ENCODE measurements at places on chromosomes 12 and 14.

DNA sequence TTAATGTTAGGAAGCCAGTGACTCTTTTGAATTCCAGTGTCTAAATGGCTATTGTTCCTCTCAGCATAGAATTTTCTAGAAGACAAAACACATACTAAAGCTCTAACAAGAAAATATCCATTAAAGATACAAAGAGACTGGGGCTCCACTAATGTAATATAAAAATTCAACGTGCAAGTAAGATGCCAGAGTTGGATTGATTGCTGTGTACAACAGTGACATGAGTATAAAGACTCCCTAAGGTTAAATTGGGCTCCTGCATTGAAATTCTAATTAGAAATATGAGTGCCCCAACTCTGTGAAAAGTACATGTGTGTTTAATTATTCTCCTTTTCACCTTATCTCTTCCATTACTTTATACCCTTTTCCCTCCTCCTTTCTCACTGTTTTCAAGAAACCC is 253.6 kb upstream of the G2E3 start:
- DNase-seq, result no peak

DNA sequence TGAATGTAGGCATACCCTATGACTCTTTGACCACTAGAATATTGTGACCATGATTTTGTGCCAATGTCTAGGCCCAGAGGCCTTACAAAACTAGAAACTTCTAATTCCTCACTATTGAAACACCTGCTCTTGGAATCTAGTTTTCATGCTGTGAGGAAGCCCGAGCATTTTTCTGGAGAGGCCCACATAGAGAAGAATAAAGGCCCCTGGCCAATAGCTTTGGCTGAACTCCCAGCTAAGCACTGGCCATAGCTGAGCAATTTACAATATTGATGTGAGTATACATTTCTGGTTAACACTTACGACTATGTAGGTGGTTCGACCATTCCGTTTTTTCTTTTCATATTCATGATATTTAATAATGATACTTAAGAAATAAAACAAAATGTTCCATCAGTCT is 190.3 kb downstream of the KCNH5 start:
- no peak for DNase-seq

DNA sequence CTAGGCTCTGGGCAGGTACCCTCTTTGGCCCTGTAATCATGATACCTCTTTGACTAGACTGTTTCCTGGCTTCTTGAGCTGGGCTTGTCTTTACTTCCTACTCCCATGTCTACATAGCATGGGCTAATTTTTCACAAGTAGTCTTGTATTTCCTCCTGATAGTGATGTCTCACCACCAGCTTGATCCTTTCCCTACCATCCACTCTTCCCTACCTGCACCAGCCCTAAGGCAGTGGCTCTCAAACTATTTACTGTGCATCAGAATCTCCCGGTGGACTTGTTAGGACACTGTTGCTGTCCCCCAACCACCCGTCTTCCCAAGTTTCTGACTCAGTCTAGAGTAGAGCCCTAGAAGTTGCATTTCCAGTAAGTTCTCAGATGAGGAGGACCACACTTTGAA is 162.7 kb upstream of the AMIGO2 start:
- DNase-seq, result no peak

DNA sequence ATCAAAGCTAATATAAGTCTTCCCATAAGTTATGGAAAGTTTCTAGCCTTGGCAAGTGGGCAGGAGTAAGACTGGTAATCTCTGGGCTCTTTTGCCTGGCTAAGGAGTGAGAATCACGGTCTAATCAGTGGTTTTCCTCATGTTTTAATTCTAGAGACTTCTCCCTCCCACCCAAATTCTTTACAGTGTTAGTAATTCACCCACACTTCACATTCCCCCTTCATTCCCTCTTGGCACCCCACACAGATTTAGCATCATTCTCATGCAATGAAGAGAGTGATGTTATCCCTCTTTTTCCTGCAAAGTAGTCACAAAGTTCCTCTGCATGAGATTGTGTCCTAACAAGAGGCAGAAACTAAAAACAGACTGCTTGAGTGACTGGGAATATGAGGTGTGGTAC is 28.6 kb upstream of the CACNA2D4 start:
- no peak for DNase-seq

GRCh38 chr14:57317248-57317833 is 48.6 kb downstream of the AP5M1 start:
- DNase-seq, result peak; percentile 79

DNA sequence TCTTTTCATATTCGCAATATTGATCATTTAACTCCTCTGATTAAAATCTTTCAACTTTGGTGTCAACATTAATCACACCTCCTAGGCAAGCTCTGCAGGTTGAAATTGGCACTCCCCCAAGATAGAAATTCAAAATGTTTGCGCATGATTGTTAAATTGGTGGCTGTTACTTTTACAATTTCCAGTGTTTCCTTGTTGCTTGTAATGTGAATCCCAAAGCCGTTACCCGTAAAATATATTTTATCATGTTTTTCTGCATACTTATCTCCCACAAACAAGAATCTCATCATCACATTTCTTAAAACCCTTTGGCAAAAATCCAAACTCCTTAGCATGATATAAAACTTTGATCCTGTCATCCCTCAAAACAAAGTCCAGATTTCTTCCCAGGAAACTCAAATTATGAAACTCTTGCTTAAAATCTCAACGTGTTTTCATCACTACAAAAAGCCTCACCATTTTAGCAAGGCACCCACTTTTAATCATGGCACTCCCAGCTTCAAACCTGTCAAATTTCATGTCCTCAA is 14.7 kb downstream of the RTL1 start:
- no peak for DNase-seq

GRCh38 chr12:56468216-56469006 is at the start of gene SPRYD4:
SPRYD4 (plus strand) TSS chr12:56468578; CDS start chr12:56468592, 14 bp downstream.
- peak; percentile 93 for DNase-seq

- no peak for DNase-seq
Observed at GRCh38 chr12:20731274-20731673, 36.1 kb downstream of the SLCO1C1 start.

DNA sequence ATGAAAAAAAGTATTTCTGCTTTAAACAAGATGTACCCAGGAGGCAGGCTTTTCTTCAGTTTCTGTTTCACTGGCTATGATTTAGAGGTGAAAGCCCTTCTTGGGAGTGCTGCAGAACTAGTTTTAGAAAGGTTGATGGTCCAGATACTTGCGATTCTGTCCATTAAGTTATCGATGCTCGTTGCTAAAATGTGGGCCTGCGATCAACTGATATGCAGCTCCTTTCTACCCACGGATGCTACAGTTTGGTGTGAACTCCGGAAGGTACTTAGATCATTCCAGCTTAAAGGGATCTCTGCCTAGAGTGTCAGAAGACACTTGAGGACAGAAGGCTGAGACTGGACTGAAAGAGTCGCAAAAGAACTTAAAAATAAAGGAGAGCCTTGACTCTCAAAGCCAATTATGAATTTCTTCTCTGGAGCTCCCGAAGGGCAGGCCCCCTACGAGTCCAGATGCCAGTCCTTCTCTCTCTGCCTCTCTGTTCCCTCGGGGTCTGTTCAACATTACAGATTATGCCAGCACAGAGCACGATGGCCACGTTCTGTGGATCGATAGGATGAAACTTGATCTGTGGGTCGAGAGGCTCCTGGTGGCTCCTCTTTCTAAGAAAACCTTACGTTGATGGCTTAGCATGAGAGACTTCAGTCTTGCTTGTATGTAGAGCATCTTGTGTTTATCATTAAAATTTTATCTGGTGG is 40.0 kb downstream of the FBXW8 start:
- no peak for DNase-seq

GRCh38 chr14:78863143-78863542 is 693.0 kb downstream of the NRXN3 start:
- DNase-seq, result no peak

DNA sequence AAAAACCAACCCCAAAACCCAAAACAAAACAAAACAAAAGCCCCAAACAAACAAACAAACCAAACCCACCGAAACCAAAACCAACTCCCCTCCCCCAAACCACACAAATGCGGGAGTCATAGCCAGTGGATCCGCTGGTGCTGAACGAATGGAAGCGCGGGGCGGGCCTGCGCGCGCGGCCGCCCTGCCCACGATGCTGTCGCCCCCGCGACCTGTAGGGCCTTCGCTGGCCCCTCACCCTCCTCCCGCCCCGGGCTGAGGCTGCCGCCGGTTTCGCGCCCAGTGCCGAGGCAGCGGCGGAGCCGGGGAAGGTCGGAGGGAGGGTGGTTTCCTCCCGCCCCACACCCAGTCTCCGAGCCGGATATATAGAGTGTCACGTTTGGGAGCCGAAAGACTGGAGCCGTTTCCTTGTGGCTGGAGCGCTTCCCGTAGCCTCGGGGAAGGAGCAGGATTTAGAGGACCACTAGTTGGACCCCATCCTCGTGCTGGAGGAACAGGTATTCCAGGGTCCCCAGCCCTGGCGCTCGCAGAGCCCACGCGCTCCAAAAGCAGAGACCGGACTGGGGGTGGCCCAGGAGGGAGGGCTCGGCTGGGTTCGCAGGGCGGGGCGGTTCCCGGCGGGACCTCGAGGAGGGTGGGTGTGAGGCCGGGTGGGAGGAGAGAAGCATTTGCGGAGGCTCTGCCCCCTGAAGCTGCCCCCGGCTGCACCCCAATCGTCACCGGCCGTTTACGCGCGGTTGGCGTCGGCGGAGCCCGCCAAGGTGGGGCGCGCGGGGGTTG is at the start of gene FAR2:
FAR2 (plus strand) TSS at position 368 of the 780 bp plus-strand sequence. CDS start 121,172 bp downstream, outside the sequence.
- peak; percentile 47 for DNase-seq

DNA sequence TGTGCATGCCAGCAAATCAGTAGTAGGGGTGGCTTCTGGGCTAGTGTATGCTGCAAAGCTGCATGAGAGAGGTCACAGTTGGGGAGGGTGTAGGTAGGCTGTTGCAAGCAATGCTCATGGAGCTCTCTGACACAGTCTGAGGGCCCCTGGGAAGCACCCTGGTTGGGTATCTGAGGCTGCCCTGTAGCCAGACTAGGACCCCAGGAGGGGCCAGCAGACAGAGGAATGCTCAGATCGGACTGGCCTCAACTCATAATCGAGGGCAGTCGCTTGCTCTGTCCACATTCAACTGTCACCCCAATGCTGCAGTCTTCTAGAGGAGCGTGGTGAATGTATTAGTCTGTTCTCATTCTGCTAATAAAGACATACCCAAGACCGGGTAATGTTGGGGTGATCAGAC is 204.0 kb upstream of the ALG10 start:
- no peak for DNase-seq

- no peak for DNase-seq
Observed at GRCh38 chr14:75213172-75213571, 36.8 kb upstream of the TMED10 start.

DNA sequence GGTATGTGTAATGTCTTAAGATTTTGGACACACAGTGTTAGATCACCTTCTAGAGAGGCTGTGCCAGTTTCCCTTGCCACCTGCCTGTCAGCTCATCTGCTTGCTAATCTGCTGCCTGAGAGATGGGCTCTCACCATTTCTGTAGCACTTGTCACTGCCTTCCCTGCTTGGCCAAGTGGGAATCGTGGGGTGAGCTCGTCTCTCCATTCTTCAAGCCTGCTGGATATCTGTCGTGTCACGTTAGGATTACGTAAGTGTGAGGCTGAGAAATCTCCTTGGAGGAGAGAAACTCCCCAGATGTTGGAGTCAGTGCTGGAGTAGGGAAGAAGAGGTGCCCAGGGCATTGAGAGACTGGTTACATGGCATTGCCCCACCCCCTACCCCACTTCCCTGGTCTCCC is 8.6 kb upstream of the RPH3A start:
- DNase-seq, result no peak

GRCh38 chr14:80388980-80389711 is 177.8 kb upstream of the DIO2 start:
- DNase-seq, result no peak

DNA sequence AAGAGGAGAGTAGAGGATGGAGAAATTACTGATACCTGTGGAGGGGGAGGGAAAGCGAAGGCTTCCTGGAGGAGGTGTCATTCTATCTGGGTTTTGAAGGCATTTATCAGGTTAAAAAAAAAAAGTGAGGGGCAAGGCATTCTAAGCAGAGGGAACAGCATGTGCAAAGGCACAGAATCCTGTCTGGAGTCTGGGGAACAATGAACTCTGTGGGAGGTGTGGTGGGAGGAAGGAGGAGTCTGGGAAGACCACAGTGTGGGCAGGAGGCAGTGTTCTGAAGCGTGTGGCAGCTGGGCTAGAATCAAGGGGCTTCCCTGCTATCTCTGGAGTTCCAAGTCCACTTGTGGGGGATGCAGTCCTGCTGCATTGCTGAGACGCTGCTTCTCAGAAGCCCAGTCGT is 123.4 kb downstream of the RBM19 start:
- DNase-seq, result no peak
